ENCODE measurements at places on chromosomes 5 and 9.
A peak's percentile ranks its signal among the peaks of the same experiment; 100 is the strongest.

GRCh38 chr5:178232124-178232919 lies at the start of gene PHYKPL:
PHYKPL (minus strand) TSS chr5:178232802; CDS start chr5:178232550, 252 bp downstream.
- DNase-seq = peak; percentile 62

DNA sequence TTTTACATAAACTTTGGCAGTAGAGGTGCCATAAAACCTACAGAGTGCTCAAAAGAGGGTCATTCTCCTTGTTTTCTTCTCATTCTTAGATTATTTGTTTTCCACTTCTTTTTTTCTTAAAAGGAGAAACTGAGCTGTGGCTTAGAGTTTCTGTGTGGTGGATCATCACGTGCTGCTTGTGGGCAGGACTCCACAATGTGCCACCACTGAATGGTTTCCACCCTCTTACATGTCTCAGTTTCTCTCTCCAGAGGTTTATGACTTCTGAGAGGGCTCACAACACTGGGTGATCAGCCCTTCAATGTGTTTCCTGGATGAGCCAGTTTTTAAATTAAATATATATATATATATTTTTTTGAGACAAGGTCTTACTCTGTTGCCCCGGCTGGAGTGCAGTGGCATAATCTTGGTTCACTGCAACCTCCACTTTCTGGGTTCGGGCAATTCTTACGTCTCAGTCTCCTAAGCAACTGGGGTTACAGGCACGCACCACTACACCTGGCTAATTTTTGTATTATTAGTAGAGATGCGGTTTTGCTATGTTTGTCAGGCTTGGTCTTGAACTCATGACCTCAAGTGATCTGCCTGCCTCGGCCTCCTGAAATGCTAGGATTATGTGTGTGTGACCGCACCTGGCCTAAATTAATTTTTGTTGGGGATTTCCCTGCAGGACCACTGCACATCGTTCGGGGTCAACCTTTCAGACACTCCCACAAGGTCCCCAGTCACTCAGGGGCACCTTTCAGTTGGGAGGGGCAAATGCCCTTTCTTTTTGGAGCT lies 3.1 kb upstream of the UNC13B start:
- no peak for DNase-seq

DNA sequence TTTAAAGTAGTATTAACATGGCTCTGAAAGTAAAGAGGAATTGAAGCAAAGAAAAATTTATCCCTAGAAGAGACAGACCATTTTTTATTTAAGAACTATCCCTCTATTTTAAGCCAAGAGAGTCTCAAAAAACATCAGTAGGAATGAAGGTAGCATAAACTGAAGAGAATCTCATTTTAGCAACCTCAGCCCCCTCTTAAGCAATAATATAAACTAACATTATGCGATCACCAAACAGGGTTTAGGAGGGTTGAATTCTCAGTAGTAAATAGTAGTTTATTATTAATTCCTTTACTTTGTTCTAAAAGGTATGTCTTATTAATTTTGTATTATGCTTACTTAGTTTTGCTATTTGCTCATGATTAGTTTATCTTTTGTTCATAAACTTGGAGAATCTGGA lies 287.4 kb downstream of the CDK5RAP2 start:
- no peak for DNase-seq

DNA sequence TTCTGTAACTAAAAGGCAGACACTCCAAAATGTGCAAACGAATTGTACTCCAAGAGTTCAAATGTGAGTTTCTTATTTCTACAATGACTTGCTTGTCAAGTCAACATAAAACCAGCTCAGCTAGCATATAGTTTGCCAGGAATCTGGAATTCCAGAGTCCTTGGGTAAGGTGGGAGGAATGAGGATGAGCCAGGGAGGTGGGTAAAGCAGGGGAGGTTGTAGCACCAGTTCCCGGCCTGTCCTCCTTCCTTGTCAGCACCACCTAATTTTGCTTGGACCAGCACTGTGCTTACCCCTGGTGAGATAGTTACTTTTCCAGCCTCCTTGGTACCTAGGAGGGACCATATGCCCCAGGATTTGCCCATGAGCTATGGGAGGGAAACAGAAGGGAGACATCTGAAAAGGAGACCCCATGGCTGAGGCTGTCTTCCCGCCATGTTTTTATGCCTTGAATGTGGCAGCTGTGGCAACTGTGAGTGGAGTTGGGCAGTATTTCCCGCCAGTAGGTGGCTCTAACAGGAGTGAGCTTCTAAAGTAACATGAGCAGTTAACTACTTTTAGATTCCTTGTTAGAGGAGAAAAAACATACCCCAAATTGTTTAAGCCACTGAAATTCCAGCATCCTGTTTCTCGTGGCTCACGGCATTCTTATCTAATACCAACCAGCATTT lies 302.5 kb downstream of the TENT4A start:
- DNase-seq = no peak

DNA sequence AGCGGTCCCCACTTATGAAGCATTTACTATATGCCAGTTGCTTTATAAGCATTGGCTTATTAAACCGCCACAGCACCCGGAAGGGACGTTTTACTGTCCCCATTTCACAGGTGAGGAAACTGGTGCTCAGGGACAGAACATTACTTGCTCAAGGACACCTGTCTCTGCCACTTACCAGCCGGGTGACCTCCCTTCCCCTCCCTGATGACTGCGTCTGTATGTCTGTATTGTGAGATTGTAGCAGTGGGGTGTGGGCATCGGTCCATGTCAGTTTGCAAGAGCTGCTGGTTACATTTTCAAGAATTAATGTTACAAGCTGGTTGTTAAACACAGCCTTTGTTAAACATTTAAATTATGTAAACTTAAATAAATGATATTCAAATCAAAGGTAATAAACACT lies 77.6 kb upstream of the LMX1B start:
- DNase-seq = no peak

- DNase-seq = no peak
Observed at GRCh38 chr5:56059854-56060253, 65.1 kb upstream of the IL6ST start.

DNA sequence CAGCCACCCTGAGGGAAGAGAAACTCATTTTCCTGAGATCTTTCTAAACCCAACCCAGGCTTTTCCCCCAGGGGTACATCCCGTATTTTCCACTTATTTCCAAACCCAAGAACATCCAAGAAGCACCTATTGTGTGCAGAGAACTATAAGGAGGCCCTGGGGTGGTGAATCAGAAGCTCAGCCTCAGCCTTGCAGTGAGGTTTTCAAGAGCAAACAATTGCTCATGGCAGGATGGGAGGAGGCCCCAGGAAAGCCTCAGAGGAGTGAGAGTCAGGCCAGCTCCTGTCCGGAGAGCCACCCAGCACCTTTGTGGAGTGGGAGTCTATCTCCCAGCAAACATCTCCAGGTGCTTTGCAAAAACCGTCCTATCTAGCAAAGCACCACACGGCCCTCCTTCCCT lies 19.2 kb downstream of the NIPAL4 start:
- DNase-seq = no peak

DNA sequence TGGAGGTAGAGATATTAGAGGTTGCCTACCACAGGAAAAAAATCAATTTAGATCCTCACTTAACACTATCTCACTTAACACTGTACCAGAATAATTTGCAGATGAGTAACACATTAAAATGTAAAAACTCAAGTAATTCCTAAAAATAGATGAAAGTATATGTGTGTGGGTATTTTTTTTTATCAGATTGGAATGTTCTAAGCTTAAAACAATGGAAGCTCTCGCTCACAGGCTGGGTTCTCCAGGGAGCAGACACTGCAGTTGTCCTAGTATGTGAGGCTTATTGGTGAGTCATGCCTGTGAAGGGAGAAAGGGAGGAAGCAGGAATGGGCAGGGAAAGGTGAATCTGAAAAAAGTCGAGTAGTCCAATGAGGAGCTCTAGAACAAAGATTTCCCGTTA lies 181.3 kb upstream of the ZNF608 start:
- DNase-seq = no peak

DNA sequence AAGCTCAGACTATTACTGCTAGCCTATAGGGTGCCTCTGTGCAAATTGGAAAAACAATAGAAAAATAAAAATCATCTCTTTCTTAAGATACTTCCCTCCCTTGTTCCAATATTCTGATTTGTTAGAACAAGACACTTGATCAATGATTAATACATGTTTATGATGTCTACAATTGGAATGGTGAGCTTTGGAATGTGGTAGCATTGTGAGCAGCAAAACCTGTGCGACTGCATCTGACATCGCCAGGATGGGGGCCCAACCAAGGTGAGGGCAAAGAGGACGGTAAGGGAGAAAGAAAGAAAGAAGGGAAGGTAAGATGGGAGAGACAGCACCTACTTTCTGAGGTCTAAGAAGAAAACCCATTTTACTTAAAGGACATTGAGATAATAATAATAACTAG lies 183.0 kb upstream of the TRIM32 start:
- no peak for DNase-seq

DNA sequence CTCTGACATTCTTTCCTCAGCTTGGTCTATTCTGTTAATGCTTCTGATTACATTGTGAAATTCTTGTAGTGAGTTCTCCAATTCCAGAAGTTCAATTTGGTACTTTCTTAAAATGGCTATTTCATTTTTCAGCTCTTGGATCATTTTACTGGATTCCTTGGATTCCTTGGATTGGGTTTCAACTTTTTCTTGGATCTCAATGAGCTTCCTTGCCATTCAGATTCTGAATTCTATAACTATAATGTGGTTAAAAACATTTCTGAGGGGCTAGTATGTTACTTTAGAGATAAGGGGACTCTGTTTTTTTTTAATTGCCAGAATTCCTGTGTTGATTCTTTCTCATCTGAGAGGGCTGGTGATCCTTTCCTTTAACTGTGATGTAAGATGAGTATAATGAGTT lies 136.4 kb downstream of the MCTP1 start:
- DNase-seq = no peak

DNA sequence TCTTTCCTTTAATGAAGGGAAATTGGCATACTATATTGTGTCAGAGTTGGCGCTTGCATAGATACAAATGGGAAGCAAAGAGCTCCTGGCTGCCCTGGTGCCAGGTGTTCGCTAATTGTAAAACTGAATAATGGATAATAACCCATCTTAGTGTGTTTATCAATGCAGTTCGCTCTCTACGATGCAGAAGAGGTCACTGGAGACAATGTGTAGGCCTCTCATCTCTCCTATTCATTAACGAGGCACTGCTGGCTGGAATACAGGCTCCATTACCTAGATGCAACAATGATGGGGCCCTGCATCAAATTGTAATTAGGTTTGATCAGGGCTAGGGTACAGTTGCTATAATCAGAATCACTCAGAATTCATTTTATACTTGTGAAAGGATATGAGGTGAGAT lies 171.0 kb downstream of the RMI1 start:
- no peak for DNase-seq

- no peak for DNase-seq
Observed at GRCh38 chr5:51389577-51390463, 6.6 kb downstream of the ISL1 start.

DNA sequence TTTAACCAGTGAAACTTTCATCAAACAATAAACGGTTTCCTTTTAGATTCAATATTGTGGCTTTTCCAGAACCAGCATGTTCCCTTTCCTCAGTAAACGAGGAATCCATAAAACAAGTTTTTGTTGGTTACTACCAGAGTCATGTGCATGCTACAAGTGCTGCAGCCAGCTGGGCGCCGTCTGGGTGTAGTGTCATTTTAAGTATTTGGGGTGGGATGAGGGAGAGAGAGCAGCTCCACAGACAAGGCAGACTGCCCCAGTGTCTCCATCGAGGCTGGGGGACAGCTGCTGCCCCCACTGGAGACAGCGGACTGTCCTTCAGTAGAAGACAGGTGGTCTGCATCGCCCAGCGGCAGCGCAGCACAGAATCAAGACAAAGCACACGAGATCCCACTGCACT lies 17.3 kb downstream of the ARPC5L start:
- no peak for DNase-seq

- no peak for DNase-seq
Observed at GRCh38 chr9:114737118-114737517, 55.1 kb upstream of the TEX48 start.

GRCh38 chr9:123990427-123990826 lies 21.1 kb upstream of the LHX2 start:
- no peak for DNase-seq

- peak; percentile 84 for DNase-seq
Observed at GRCh38 chr9:69180670-69181069, 6.6 kb downstream of the TJP2 start.

GRCh38 chr5:3601061-3601710 lies 5.6 kb downstream of the IRX1 start:
- DNase-seq = no peak

DNA sequence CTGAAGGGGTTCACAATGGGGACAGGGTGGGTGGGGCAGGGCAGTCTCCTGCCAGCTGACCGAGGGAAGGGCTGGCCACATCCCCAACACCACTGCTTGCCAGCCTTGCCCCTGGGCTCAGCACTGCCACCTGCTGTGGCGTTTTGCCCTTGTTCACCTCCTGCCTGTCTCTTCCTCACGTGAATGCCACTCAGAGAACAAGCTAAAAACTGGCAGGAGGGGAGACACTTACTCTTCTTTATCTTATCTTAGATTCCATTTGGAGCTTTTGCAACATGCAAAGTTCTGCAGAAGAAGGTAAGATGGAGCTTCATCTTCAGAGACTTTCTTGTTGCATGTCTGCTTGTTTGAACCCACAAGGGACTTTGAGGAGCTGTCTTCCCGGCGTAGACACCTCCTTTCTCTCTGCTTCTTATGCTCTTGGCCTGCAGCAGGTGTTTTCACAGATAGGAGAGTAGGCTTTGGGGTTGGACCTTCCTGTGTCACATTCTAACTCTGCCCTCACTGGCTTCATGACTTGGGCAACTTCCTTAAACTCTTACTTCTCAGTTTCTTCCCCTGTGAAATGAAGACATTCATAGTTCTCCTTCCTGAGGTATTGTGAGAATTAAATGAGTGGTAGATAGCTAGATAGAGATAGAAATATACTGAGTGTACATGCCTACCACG lies 4.1 kb downstream of the LRSAM1 start:
- DNase-seq = peak; percentile 74

DNA sequence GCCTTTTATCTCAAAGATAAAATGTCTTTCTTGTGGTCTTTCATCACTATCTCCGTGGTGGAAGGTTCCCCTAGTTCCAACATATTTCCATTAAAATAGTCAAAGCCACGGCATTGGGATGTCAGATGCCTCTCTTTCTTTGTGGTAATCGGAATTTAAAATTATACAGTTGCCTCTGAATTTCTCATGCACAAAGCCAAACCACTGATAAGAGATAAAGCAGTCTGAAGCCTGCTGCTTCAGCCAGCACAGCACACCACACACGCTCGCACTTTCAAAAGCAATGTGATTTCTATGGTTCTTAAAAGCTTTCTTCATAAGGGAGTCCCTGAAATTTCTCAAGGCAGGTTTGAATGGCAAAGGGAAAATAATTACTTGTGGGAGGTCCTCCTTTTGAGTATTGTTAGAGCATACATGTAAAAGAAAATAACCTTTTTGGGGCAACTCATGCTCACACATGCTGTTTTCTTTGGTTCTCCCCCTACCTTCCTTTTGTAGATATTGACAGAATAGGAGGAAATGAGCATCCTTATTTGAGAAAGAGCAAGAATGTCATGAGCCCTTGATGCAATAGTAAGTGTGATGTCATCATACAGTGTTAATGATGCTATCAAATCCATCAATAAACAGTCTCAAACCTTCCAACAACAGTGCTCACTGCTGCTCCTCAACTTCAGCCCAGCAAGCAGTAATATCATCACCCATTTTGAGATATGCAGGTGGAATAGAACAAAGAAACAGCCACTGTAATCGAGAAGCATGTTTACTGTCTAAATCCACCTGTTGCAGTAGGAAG lies 85.7 kb upstream of the PPP1R2B start:
- DNase-seq = no peak

Data from hematopoietic multipotent progenitor cell treated with erythropoietin and hydrocortisone succinate and interleukin-3 and kit ligand, for 17 days (in vitro differentiated cells).